ENCODE measurements at places on chromosomes 6 and 20.
A peak's percentile ranks its signal among the peaks of the same experiment; 100 is the strongest.

DNA sequence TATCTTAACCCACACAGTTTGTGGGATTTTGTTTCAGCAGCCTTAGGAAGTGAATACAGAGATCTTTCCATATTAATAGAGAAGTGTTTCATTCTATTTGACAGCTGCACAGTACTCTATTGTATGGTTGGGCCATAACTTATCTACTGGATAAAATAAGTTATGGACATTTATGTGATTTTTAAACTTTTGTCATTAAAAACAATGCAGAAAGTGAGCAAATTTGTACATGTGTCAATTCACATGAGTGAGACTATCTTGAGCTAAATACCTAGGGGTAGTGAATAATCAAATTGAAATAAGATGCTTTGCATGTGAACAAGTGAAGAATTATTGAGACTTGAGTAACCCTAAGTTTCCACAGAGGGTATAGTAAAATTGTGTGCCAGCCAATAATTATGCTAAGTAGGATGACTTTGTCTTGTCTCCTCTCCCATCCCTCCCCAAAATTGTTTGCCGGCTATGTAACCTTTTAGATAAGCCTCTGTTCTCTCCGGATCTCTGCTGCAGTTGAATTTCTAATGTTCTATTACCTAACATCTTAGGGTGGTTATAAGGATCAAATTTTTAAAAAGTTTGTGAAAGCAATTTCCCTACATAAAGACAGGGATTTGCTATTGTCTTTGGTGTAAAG is 33.3 kb upstream of the TPBG start:
- no peak for DNase-seq

DNA sequence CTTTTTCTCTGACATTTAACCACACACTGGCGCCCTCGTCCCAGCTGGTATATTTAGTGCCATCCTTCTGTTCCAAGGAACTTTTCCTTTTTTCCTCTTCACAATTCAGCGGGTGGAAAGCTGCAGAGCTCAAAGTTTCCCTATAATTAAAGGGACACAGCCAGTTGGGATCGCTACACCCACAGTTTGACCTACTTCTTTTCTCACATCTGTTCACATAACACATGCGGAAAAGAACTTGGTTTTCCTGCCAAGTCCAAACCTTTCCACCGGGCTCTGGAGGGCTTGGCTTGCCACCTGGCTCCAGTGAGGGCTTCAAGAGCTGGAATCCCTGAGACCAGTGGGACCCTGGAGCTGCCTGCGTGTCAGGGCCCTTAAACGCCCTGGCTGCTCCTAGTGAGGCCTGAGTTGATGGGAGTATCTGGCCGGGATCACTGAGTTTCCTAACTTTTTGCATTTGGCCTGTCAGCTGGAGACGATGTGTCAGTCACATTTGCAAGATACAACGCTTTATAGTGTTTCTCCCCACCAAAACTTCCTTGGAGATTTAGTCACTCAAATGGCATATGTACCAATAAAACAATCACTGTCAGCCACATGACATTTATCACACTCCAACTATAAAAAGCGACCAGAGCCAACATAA is 176.0 kb downstream of the SASH1 start:
- DNase-seq: no peak

GRCh38 chr6:108635505-108636226 is 74.9 kb downstream of the FOXO3 start:
- DNase-seq: no peak

GRCh38 chr20:13681248-13682125 is 42.8 kb upstream of the TASP1 start:
- no peak for DNase-seq

DNA sequence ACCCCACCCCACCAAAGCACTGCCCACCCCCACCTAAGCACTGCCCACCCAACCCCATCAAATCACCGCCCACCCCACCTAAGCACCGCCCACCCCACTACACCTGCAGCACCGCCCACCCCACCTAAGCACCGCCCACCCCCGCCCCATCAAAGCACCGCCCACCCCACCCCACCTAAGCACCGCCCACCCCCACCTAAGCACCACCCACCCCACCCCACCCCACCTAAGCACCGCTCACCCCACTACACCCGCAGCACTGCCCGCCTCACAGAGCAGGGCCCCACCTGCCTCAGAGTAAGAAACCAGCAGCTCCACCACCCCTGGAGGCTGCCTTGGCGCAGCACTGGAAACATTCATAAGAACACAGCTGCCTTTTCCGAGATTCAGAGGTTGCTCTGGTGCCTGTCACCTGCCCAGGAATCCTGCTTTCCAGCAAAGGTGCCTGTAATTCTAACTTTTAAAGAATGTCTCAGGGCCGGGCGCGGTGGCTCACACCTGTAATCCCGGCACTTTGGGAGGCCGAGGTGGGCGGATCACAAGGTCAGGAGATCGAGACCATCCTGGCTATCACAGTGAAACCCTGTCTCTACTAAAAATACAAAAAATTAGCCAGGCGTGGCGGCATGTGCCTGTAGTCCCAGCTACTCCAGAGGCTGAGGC is 148.2 kb downstream of the BMP7 start:
- DNase-seq: no peak

GRCh38 chr6:113627480-113627879 is 229.7 kb upstream of the MARCKS start:
- no peak for DNase-seq

- no peak for DNase-seq
These were observed 265.7 kb downstream of the ADGRG6 start for GRCh38 chr6:142567461-142567860.

- DNase-seq: no peak
These were observed 326.6 kb upstream of the RNF24 start for GRCh38 chr20:4341804-4342485.

GRCh38 chr20:24535941-24536730 is 66.7 kb downstream of the SYNDIG1 start:
- no peak for DNase-seq

DNA sequence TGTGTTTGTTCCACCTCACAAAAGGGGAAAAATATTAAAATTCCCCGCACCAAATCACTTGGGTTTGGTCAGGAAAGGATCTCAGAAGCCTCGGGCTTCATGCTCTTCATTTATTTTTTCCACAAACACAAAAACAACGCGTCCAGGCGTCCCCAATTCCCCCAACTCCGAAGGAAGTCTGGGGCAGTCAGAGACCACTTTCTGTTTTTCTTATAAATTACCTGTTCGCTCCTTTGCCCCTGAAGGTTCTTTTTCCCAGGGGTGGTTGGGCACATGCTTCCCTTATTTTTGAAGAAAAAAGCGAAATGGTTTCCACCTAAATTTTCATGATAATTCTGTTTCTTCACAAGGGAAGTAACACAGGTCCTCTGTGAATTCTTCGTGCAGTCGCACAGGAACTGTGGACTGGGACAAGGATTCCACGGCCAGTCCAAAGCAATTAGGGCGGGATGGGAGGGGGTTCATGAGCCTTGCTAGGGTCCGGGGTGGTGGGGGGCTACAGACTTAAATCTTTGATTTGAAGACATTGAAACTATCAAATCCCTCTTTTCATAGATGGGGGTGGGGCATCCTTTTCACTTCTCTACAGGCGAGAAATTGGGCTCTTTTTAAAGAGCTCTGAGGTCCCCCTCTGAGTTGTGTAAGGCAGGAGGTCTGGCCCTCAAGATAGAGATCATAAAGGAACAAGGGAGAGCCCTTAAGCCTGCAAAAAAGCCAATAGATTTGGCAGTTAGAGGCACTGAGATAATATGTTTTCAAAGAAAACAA is 30.5 kb upstream of the HFE start:
- no peak for DNase-seq

DNA sequence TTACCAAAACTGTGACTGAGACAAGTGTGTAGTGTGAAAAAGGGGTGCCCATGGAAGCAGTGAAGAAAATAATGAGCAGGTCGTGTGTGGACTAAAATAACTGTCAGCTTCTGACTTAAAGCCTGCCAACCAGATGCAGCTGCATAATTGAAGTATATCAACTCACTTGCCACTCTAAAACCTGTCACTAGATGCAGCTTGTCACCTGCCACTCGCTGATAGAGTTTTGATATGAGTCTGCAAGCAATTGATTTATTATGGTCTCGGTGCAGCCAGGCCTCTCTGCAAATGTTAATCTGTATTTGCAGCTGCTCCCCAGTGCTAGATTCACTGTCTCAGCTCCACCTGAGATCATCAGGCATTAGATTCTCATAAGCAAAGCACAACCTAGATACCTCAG is 1090.0 kb upstream of the EYS start:
- DNase-seq: no peak

- no peak for DNase-seq
These were observed 265.5 kb downstream of the KHDC1L start for GRCh38 chr6:72959821-72960220.

GRCh38 chr20:25309395-25310267 is 61.7 kb downstream of the PYGB start:
- DNase-seq: no peak

GRCh38 chr6:103820148-103820547 is 1039.6 kb downstream of the HACE1 start:
- no peak for DNase-seq

DNA sequence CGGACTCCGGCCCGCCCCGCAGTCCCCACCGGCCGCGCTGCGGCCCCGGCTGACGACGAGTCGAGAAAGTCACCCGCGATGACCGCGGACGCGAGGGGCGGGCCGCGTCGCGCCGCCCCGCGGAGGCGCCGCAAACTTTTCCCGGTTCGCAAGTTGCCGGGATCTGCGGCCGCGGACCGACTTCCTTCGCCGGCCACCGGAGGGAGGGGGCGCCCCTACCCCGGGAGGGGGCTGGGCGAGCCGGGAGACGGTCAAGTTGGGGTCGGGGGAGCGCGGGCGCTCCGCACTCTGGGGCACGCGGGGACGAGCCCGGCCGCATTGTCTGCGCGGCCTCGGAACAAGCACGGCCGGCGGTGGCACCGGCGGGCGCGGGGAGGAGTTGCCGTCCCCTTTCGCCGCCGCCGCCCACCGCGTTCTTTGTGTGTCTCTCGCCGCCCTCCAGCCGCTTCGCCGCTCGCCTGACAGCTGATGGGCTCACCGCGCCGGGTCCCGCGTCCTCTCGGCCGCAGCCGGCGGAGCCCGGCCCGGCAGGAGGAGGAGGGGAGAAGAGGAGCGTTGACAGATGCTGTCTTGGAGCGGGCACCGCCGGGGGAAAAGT is 131.6 kb downstream of the OGFRL1 start:
- DNase-seq: no peak

DNA sequence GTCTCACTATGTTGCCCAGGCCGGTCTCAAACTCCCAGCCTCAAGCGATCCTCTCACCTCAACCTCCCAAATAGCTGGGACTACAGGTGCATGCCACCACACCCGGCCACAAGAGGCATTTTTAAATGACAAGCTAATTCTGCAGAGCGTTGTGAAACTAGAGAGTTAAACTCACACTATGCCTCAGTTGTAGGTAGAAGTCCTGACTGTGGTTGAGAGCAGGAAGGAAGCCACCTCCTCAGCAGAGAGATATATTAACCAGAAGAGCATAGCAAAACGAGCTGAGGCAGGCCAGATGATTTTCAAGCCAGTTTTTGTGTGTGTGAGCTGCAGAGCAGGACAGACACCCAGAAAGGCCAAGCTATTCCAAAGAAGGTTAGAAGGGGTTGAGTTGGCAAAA is 150.3 kb downstream of the MBOAT1 start:
- no peak for DNase-seq

DNA sequence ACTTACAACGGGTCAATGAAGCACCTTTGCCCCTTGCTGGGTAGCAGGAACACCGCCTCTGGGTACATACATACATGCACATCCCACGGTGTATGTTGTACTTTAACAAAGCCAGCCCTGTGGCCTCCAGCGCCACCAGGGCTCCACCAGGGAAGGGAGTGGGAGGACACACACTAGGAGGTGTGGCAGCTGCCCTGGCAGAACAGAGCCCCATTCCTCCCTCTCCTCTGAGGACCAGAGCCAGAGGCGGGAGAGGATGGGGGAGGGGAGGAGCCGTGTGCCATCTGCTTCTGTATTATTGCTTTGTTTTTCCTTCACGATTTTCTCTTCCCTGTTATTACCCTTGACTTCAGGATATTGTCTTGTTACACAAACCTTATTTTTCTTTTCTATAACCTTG is 105.8 kb upstream of the TRAF3IP2 start:
- DNase-seq: peak; percentile 49

DNA sequence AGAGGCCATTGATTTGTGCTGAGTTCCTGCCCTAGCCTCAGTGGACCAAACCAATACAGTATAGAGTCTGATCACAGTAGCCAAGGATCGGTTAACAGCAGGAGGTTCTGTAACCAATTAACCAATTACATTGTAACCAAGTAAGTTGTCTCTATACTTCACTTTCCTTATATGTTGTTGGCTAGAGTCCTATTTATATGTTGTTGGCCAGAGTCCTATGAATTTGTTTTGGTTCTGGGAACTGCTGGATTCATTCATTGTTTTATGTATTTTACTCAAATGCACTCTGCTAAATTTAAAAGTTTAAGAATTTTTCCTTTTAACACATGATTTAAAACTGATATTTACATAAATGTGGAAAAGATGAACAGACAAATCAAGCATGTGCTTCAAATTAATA is 597.4 kb upstream of the HS3ST5 start:
- no peak for DNase-seq

DNA sequence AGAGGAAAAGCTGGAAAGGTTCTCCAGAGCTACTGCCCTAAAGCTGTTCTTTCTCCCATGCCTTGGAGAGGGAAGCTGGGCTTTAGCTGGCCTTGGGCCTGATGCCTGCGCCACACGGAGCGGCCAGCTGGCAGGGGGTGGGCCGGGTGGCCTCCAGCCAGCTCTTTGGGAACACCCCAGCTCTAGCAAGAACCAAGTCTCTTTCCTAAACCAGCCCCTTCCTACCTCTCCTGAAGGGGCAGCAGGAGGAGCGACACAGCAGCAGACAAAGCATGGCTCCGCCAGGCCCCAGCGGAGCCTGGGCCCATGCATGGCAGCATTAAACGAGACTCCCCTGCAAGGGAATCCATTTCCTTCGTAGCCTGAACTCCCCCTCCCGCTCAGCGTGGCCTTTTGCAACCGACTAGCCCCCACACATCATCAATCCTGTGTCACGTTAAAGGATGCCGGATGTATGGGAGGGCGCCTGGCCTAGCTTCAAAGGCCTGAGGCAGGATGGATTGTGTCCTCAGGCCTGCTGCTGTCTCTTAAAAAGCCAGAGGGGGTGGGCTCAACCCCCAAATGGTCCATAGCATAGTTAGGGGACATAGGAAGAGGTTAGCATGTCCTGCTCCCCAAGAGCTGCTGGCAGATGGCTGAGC is 14.0 kb downstream of the MRPS18A start:
- peak; percentile 24 for DNase-seq

DNA sequence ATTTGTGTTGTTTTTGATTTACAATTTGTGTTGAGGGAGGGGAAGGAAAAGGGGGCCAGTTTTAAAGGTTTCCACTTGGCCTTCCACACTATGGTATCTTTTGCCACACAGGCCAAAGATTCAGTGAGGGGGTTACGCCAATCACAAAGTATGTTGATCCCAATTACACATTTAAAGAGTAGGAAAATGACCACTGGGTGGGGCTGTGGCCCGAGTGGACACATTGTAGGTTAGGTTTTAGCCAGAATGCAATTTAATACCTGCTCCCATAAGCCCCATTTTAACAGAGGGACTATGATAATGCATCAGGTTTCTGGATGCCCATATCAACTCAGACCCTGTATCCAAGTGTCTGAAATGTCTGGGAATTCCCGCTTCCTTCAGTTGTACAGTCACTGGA is 15.6 kb downstream of the VGLL2 start:
- DNase-seq: no peak

GRCh38 chr6:26501482-26501986 is 1.4 kb downstream of the BTN1A1 start:
- no peak for DNase-seq

GRCh38 chr20:48750941-48751635 is 76.7 kb downstream of the PREX1 start:
- no peak for DNase-seq

GRCh38 chr20:588932-589672 is 21.0 kb downstream of the TCF15 start:
- no peak for DNase-seq
